Thymus (tissue), 14 donors: ENCODE measurements at places on chromosomes 12 and 14.

DNA sequence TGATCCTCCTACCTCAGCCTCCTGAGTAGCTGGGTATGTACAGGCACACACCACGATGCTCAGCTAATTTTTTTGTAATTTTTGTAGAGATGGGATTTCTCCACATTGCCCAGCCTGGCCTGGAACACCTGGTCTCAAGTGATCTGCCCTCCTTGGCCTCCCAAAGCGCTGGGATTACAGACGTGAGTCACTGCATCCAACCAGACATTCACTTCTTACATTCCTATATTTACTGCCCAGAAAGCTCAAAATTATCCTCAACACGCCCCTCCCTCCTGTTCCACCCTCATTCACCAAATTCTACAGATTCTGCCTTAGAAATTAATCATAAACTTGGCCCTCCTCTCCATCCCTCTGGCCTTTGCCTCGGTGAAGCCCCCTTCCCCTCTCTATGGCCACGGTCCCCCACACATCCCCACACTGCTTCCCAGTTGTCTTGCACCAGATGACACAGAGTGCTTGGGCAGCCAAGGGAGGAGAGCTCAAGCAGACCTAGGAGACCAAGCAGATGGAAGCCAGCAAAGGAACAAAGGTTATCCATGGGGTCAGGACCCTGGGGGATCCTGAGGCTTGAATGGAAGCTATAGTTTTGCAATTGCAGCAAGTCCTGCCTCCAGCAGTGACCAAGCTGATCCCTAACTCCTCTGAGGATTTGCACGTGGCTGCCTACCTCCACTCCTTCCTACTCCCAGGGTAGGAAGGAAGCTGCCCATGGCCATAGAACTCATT lies 213.2 kb upstream of the FOXN3 start:
- no peak overlapping the region for H3K4me3 ChIP-seq
- H3K27ac ChIP-seq: no peak overlapping the region
- peaks cover 20% of the 10 kb centered on the region for H3K4me1 ChIP-seq
- H3K36me3 ChIP-seq: no peaks in the 10 kb centered on the region
- no peaks in the 10 kb centered on the region for H3K27me3 ChIP-seq

GRCh38 chr12:120013659-120014380 lies 24.8 kb downstream of the BICDL1 start:
- no peak overlapping the region for H3K4me3 ChIP-seq
- DNase-seq: no peak
- no peaks in the 10 kb centered on the region for H3K27me3 ChIP-seq
- no peaks in the 10 kb centered on the region for H3K4me1 ChIP-seq
- peak overlapping the region; percentile 71 for H3K27ac ChIP-seq

- H3K27me3 ChIP-seq: no peaks in the 10 kb centered on the region
- H3K4me1 ChIP-seq: no peaks in the 10 kb centered on the region
- H3K27ac ChIP-seq: no peak overlapping the region
- no peak for DNase-seq
Observed at GRCh38 chr12:112185093-112185923, 59.9 kb downstream of the TRAFD1 start.

DNA sequence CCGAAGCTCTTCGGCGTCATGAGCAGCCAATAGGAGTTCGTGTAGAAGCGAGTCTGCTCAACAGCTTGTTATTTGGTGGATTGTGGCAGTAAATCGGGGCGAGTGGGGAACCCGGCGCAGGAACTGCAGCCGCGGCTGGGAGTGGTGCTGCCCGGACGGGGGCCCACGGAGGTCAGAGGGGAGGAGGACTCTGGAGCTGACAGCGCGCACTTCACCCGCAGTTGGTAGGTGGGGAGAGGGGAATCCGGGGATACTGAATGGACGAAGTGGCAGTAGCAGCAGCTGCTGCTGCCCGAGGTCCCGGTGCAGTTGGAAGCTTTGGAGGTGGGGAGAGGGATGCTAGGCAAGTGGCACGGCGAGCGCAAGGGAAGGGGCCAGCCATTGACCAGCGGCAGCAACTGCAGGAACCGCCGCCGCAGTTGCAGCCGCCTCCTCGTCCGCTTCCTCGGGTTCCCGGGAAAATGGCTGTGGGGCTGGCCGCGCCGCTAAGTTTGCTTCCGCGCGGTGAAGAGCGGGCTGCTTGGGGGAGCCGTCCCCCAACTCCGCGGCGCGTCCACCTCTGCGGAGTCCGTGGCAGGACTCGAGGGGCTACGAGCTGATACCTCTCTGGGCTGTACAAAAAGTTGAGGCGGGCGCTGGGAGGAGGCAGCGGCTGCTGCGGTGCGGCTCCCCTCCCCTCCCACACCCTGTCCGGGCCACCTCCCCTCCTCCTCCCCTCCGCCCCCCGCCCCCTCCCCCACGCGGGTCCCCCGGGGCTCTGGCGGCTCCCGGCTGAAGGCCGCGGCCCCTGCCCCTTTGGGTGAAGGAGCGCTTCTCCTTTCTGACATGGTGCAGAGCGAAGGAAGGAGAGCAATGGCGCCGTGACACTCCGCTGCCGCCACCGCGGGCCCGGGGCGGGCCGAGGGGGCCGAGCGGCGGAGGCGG lies at the start of gene ARID4A:
TSS of gene ARID4A (plus strand) at position 79 of the 924 bp plus-strand sequence. CDS start 1,300 bp downstream, outside the sequence.
- H3K27me3 ChIP-seq: no peaks in the 10 kb centered on the region
- DNase-seq: no peak
- H3K36me3 ChIP-seq: peaks cover 34% of the 10 kb centered on the region
- H3K4me1 ChIP-seq: no peaks in the 10 kb centered on the region
- H3K27ac ChIP-seq: peak within 1 kb of the TSS; percentile 99

DNA sequence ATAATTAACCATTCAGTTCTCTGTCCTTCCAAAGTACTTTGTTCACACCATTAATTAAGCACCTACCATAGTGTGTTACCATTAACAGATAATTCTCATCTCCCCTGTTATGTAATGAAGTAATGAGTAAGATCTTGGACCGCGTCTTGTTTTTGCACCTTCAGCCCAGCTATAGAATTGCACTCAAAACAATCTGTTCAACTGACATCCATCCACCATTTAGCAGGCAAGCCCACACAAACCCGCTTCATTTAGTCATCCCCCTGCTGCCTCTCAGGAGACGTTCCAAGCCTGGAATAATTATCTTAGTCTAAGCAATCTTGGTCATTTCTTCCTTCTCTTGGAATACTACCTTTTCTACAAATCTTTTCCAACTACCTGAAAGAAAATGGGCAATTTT lies 74.4 kb downstream of the DUSP16 start:
- H3K36me3 ChIP-seq: peaks cover 17% of the 10 kb centered on the region
- no peaks in the 10 kb centered on the region for H3K27me3 ChIP-seq
- H3K27ac ChIP-seq: no peak overlapping the region
- no peak overlapping the region for H3K4me3 ChIP-seq

DNA sequence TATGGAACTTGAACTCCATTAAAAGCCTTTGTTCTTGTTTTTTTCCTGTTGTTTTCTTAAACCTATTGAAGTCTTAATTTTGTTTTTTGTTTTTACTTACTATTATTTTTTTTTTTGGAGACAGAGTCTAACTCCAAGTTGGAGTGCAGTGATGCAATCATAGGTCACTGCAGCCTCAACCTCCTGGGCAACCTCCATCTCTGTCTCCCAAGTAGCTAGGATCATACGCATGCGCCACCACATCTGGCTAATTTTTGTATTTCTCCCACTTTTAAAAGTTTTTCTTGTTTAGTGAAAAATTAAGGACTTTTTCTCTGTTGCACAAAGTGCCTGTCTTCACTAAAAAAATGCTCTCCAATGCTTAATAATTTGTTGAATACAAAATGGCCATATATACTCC lies 76.2 kb downstream of the SCN8A start:
- no peaks in the 10 kb centered on the region for H3K27me3 ChIP-seq
- peaks cover 3% of the 10 kb centered on the region for H3K4me1 ChIP-seq
- no peak overlapping the region for H3K4me3 ChIP-seq
- no peak overlapping the region for H3K27ac ChIP-seq

GRCh38 chr14:90760078-90760444 lies 56.2 kb downstream of the TTC7B start:
- H3K4me3 ChIP-seq: no peak overlapping the region
- peaks cover 14% of the 10 kb centered on the region for H3K4me1 ChIP-seq
- H3K36me3 ChIP-seq: no peaks in the 10 kb centered on the region
- H3K27me3 ChIP-seq: no peaks in the 10 kb centered on the region
- no peak overlapping the region for H3K27ac ChIP-seq

- no peak overlapping the region for H3K27ac ChIP-seq
- no peak for DNase-seq
- no peaks in the 10 kb centered on the region for H3K4me1 ChIP-seq
- no peaks in the 10 kb centered on the region for H3K27me3 ChIP-seq
Observed at GRCh38 chr12:131729254-131729955, 18.5 kb downstream of the SFSWAP start.

DNA sequence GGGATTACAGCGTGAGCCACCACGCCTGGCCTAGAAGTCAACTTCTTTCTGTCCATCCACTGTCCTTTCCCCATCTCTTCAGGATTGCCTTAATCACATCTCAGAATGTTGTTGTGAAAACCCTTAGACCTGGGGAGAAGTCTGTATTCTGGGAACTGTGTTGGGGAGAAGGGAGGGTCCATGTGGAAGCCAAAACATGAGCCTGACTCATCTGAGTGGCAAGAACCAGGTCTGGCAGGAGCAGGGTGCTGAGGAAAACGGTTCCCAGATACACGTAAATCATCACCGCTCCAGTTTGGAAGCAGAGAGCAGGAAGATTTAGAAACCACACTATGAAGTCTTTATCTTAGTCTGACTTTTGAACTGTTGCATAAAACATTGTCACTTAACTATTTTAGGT lies 245.6 kb upstream of the RGS6 start:
- H3K27me3 ChIP-seq: no peaks in the 10 kb centered on the region
- no peaks in the 10 kb centered on the region for H3K4me1 ChIP-seq
- H3K27ac ChIP-seq: no peak overlapping the region
- H3K4me3 ChIP-seq: no peak overlapping the region
- H3K36me3 ChIP-seq: peaks cover 4% of the 10 kb centered on the region

GRCh38 chr12:91902860-91903683 lies 242.6 kb downstream of the BTG1 start:
- no peak overlapping the region for H3K27ac ChIP-seq
- DNase-seq: no peak
- H3K27me3 ChIP-seq: no peaks in the 10 kb centered on the region
- no peaks in the 10 kb centered on the region for H3K4me1 ChIP-seq
- no peaks in the 10 kb centered on the region for H3K36me3 ChIP-seq

DNA sequence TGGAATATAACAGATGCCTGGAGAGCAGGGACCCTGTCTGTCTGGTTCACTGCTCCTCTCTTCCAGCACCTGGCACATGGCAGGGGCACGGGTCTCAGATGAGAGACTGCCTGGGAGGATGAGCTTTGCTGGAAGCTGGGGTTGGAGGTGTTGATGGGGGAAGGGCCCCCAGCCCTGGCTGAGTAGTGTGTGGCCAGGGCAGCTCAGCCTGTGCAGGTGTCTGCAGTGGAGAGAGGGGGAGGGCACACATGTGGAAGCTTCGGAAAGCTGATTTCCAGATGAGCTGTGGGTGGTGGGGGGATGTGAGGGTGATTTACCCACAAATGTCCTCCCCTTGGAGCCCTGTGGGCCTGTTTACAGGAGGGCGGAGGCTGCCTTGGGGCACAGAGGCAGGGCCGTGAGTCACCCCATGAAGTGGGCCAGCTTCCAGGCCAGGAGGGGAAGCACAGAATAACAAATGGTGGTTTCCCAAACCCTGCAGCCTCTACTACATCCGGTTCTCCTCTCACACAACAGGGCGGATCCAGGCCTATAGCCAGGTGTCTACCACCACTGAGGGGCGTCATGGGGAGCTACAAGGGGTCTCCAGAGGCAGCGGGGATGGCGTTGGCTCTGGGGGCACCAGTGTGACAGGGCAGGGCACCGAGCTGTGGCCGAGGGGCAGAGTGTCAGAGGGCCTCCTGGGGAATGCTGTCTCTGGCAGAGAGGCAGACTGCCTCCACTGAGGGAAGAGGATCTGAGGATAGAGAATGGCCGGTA lies 11.0 kb downstream of the KRT7 start:
- H3K4me3 ChIP-seq: no peak overlapping the region
- peak overlapping the region; percentile 55 for H3K27ac ChIP-seq
- no peak for DNase-seq
- H3K27me3 ChIP-seq: peaks cover 15% of the 10 kb centered on the region
- no peaks in the 10 kb centered on the region for H3K36me3 ChIP-seq

- H3K27me3 ChIP-seq: no peaks in the 10 kb centered on the region
- H3K4me3 ChIP-seq: no peak overlapping the region
- H3K36me3 ChIP-seq: no peaks in the 10 kb centered on the region
- H3K27ac ChIP-seq: no peak overlapping the region
- no peak for DNase-seq
Observed at GRCh38 chr12:71517145-71517846, 77.7 kb downstream of the LGR5 start.

GRCh38 chr12:108753976-108754375 lies 22.7 kb upstream of the CORO1C start:
- H3K27ac ChIP-seq: no peak overlapping the region
- H3K36me3 ChIP-seq: no peaks in the 10 kb centered on the region
- H3K27me3 ChIP-seq: no peaks in the 10 kb centered on the region
- H3K4me3 ChIP-seq: no peak overlapping the region
- no peak for DNase-seq

GRCh38 chr14:103398427-103399195 lies 13.4 kb downstream of the MARK3 start:
- H3K4me3 ChIP-seq: no peak overlapping the region
- no peak for DNase-seq
- no peaks in the 10 kb centered on the region for H3K36me3 ChIP-seq

- H3K27me3 ChIP-seq: no peaks in the 10 kb centered on the region
- no peak overlapping the region for H3K27ac ChIP-seq
- no peaks in the 10 kb centered on the region for H3K36me3 ChIP-seq
- no peak for DNase-seq
Observed at GRCh38 chr14:91029456-91030217, 30.8 kb downstream of the RPS6KA5 start.

DNA sequence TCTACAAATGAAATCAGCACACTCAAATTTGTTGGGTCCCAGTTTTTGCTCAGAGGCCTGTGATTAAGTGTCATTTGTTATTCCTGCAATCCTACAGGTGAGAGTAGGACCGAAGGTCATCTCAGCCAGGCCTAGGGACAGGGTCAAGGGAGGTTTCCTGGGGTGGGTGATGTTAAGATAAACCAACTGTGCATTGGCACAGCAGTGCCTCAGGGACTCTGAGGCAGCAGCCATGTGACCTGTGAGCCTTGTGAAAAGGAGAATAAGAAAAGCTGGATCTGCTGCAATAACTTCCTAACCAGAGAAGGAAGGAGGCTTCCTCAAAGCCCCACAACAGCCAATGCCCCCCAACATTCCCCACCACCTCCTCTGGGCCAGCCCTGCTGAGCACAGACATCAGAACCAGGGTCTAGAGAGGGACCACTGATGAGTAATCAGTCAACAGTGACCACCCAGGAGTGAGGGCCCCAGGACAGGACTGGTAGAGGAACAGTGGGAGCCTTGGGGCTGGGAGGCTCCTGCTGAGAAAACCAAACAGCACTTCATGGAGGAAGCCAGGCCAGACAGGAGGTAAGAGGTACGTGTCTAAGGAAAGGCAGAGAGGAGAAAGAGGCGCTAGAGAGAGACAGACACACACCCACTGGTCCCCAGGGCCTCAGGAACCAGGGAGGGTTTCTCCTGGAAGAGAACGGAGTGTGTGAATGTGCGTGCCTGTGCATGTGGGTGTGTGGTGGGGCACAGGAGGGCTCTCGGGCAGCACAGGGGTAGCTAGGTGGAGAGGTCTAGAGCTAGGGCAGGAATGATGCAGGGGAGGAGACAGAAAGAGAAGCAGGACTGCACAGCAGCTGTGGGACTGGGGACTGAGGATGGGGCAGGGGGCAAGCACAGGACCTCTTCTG lies 82.4 kb downstream of the ITPK1 start:
- DNase-seq: no peak
- H3K27me3 ChIP-seq: no peaks in the 10 kb centered on the region
- peak overlapping the region; percentile 66 for H3K27ac ChIP-seq
- H3K4me3 ChIP-seq: no peak overlapping the region
